ENCODE measurements at places on chromosomes 1 and 21.
A peak's percentile ranks its signal among the peaks of the same experiment; 100 is the strongest.

DNA sequence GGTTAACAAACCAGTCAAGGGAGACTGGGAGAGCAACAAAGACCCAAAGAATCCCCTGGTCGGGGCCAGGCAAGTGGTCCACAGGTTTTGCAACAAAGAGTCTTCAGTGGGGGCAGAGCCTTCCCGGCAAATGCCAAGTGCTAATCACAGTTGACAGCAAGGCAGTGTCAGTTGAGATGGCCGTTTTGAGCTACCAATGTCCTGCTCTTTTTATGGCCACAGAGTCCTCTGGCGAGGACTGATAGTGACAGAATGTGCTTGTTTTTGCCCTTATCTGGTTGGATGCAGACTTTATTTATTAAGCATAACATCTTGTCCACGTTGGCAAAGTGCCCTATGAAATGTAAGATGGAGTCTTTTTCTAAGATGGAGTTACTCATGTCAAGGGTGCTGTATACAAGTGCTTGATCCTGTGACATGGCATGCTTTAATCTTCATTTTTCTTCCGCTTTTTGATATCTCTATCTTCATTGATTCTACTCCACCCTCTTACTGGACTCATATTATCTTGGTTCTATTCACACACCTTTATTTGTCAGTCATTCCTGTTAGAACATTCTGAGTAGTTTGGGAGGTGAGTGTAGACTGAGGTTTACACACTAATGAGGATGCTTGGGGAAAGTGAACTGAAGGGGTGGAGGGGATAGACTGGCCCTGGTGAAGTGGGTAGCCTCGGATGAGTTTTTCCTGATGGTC, 51.8 kb downstream of the KCNK1 start:
- DNase-seq, result no peak

DNA sequence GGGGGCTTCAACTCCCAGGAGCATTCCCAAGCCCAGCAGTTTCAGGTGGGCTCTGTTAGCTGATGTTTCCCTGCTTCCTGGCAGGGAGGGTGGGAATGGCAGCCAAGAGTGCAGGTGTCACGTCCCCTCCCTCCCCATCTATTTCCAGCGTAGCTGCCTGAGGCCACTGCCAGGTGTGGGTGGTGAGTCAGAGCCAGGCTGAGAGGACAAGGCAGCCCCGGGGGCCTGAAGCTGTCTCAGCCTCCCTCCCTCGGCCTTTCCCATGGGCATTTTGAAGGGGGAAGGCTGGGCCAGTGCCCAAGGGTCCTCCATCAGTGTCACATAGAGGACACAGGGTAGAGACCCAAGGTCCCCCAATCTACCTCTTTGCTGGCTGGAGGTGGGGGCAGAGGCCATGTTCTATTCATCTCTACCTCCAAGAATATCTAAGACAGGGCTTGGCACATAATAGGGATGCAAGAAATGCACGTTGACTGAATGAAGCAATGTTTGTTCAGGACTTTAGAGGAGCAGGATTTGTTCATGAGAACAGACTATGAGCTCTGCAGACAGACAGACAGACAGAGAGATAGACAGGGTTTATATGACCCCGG, 34.4 kb upstream of the ID3 start:
- DNase-seq, result peak; percentile 7

DNA sequence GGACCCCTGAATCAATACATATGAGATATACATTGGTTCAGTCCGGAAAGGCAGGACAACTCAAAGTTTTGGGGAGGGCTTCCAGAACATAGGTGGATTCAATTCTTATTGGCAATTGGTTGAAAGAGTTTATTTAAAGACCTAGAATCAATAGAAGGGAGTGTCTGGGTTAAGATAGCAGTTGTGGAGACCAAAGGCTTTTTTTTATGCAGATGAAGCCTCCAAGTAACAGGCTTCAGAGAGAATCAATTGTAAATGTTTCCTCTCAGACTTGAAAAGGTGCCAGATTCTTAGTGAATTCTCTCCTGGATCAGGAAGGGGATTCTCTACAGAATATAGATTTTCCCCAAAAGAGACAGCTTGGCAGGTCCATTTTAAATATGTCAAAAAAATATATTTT, 27.0 kb upstream of the CD5L start:
- no peak for DNase-seq

- DNase-seq, result no peak
Observed at GRCh38 chr1:170732252-170732588, 68.3 kb downstream of the PRRX1 start.

DNA sequence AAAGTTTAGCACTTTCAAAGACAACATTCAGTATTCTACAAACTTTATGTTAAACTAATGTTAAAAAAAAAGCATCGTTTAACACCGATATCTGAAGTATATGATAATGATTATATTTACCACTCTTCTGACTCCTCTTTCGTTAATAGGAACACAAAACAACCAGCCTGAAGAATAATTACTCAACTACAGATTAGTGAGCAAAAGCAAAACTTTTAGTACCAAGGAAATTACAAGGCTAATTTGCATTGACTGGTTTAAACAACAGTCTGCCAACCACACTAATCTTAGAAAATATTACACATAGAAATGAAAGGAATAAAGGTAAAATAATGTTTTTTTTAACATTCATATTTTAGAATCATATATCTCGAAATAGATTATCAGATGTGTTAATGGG, 500.7 kb downstream of the LMO4 start:
- no peak for DNase-seq

DNA sequence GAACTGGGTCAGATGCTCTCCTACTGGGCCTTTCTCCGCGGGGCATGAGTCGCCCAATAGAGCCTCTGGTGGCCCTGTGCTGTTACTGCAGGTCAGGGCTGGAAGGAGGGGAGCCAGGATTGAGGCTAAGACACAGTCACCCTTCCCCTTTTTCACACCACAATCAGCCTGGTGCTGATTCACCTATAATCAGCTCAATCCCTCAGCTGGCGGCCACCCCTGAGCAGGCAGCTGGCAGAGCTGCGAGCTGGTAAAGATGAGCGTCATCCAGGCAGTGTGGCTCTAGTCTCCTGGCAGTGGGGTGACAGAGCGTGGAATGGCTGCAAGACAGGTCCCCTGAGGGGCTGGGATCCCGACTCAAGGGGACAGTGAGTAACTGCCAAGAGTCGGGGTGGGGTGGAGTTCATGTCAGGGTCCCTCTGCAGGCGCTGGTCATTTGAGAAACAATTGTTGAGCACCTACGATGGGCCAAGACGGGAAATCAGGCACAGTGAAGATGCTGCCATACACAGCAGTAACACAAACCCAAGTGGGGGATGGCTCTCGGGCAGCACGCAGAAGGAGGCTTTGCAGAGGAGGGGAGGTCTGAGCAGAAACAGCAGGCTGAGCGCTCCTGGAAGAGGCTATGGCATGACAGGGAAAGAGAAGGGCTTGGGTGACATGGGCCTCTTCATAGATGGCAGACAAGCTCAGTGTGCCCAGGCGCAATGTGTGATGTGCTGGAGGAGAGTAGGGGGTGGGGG, 21.8 kb downstream of the ATF3 start:
- DNase-seq, result no peak

GRCh38 chr1:185895208-185895900, 161.2 kb downstream of the HMCN1 start:
- DNase-seq, result peak; percentile 42

DNA sequence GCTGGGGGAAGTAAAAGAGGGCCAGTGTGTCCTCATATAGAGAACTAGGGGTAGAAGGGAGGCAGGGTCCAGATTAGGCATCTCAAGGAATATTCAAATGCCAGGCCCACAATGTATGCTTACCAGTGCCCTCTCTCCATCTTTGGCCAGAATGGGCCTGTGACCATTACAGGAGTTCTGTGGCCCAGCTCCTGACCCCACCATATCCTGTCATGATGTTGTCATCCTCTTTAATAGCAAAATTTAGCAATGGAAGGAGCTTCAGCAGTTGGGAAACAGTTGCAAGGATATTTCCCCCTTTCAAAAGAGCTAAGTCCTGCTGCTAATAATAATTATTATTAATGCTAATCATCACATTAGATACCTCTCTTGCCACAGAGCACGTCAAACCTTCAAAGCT, 49.3 kb upstream of the JUN start:
- no peak for DNase-seq

GRCh38 chr1:230219174-230220067, 152.4 kb downstream of the GALNT2 start:
- no peak for DNase-seq

DNA sequence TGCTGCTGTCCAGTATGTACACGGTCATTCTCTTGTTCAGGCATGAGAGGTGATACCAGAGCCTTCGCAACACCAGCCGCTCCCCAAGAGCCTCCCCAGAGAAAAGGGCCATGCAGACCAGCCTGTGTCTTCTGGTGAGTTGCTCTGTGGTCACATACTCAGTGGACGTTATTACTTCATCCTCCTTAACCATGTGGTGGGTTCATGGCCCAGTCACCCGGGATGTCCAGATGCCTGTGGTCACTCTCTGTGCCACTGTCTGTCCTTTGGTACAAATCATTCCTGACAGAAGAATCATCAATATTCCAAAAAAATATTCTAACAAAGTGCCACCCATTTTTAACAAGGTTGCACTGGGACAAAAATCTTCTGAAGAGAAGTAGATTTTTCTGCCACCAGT, 8.8 kb upstream of the ZNF124 start:
- no peak for DNase-seq

DNA sequence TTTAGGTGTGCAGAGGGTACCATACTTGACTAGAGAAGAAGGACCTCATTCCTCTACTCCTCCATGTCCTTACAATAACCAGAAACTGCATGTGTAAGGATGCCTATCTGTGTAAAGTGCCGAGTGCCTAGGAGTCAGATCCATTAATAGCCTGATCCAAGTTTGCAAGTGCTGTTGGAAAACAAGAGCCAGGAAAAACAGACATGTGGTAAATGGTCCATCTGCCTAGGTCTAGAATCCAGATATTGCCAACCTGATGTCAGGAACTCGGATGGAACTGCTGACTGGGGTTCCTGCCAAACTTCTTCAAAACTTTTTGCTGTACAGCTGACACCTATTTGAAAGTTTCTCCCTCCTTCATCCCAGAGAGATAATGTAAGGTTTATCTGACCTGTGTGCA, 239.4 kb upstream of the CAMK1G start:
- no peak for DNase-seq

- DNase-seq, result peak; percentile 18
Observed at GRCh38 chr1:203327684-203328457, 22.6 kb downstream of the BTG2 start.

DNA sequence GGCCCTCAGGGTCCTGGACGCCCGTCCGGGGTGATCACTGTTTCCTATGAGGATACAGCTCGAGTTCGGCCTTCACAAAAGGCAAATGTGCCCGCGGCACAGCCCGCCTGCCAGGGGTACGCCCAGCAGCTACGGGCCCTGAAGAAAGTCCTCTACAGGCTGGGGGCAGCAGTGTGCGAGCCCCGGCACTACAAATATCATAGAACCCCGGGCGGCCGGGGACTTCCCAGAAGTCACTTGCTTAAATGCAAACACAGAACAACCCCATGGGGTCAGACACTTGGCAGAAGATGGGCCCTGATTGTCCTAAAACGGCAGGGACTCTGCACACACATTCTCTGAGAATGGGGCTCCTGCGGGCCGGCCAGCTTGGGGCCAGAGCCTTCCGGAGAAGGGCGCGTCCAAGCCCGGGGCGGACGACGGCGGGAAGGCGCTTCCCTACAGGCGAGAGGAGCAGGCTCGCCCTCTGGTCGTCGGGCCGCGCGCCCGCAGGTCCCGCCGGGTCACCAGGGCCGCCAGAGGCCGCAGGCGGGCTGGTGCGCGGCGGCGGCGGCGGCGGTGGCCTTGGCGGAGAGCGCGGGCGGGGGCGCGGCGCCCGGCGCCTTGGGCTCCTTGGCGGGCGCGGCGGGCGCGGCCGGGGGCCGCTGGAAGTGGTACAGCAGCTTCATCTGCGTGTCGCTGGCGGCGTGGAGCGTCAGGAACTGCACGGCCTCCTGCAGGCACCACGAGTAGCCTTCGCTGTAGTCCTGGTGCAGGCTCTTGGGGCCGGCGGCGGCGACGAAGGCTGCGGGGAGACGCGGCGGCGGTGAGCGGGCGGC, 888 bp downstream of the HES5 start:
- no peak for DNase-seq

- DNase-seq, result no peak
Observed at GRCh38 chr1:50936321-50936720, 23.7 kb downstream of the FAF1 start.

GRCh38 chr1:62294261-62294660, 25.0 kb downstream of the KANK4 start:
- DNase-seq, result peak; percentile 37

GRCh38 chr1:48683839-48684238, 92.9 kb downstream of the BEND5 start:
- DNase-seq, result no peak

- no peak for DNase-seq
Observed at GRCh38 chr1:52386458-52386857, 17.8 kb downstream of the ORC1 start.

DNA sequence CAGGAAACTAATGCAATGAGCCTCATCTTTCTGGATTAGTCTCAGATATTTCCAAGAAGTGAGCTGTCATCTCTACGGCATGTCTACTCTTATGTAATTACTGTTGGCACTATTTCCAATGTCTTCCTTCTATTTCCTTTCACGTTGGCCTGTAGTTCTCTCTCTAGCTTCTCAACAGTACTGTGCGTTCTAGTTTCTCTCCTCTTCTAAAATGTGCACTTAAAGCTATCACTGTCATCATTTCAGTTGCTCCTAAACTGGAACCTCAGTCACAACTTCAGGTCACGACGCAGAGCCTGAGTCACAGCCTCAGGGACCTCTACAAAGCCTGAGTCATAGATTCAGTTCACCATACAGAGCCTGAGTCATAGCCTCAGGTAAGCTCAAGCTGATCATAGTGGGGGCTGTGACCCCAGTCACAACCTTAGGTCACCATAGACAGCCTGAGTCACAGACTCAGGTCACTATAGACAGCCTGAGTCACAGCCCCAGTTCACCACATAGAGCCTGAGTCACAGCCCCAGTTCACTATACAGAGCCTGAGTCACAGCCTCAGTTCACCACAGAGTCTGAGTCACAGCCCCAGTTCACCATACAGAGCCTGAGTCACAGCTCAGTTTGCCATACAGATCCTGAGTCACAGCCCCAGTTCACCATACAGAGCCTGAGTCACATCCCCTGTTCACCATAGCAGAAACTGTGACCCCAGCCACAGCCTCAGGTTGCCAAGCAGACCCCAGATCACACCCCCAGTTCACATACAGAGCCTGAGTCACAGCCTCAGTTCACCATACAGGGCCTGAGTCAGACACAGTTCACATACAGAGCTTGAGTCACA, 13.0 kb downstream of the WNT9A start:
- DNase-seq, result peak; percentile 62

DNA sequence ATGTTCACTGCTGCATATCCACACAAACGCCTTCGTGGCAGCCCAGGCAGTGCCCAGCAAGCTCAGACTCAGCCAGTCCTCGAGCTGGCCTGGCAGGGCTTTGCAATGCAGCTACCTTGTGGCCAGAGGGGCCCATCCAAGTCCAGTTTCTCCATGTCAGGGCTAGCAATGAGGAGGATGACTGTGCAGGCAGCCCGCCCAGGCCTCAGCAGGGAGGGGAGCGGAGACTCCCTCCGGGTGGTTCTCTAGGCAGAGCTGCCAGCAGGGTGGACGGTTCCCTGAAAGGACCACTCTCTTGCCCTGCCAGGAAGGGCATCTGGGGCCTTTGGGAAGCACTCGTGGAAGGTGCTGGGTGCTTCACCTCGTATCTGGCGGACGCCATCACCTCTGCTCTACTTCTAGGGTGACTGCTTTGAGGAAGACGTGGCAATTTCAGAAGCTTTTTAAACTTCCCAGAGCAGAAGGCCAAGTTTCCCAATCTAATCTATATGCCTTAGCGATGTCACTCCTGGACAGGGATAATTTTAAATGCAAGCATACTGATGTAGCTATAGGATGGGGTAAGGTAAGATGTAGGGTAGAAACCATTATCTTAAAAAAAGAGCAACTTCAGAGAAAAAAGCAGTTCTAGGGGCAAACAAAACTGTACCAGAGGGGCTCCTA, 56.2 kb downstream of the RUNX1 start:
- DNase-seq, result peak; percentile 19

- DNase-seq, result no peak
Observed at GRCh38 chr1:176794897-176795508, 332.0 kb downstream of the PAPPA2 start.
